ENCODE measurements at places on chromosomes 2 and 18. TPM values are rescaled to one million over a fixed set of nuclear protein-coding genes. Genes with fewer than 3 reads are reported as not detected.
A peak's percentile ranks its signal among the peaks of the same experiment; 100 is the strongest.

DNA sequence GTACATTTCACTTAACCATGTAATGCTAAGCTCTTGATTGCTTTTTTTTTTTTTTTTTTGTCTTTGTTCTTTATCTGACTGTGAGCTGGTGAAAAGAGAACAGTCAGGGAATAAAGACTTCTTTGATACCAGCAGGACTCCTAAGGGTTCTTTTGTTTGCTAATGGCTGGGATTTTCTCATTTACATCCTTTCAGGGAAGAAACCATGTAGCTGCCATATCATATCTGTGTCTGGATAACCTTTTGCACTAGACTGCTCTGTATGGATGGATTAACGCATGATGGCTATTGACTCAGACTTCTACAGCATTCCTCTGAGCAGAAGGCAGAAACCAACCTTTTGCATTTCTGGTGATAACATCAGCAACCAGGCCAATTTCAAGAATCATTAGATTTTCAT, 504.0 kb downstream of the LRRTM4 start:
- H3K36me3 ChIP-seq: no peaks in the 10 kb centered on the region
- no peaks in the 10 kb centered on the region for H3K4me1 ChIP-seq
- DNase-seq: no peak
- H3K27me3 ChIP-seq: no peaks in the 10 kb centered on the region
- H3K4me3 ChIP-seq: no peak overlapping the region

DNA sequence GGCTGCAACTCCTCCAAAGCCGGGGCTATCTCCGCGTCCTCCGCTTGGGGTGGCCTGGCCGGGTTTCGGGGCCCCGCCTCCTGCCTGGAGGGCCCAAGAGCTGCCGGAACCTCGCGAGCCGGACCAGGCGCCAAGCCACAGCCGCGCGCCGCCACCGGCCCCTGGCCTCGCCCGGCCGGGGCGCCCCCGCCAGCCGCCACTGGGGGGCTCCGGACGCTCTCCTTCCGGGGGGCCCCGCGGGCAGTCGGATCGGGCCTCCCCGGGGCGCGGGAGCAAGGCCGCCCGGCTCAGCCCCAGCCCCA, 17.4 kb upstream of the HAAO start:
- no peaks in the 10 kb centered on the region for H3K36me3 ChIP-seq
- peak overlapping the region; percentile 96 for H3K27ac ChIP-seq
- DNase-seq: peak; percentile 73

DNA sequence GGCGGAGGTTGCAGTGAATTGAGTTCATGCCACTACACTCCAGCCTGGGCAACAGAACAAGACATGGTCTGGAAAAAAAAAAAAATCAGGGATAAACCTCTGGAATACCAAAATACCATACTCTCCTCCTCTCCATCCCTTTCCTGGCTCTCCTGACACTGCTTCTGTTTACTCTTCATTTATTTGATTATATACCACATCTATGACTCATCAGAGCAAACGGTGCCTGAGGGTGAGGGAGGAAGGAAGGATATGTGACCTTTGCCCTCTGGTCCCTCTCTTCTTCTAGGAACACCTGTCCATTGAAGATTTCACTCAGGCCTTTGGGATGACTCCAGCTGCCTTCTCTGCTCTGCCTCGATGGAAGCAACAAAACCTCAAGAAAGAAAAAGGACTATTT, 30.0 kb downstream of the VIL1 start:
- no peak for DNase-seq
- H3K36me3 ChIP-seq: peaks cover 5% of the 10 kb centered on the region
- H3K4me3 ChIP-seq: no peak overlapping the region
- H3K4me1 ChIP-seq: no peaks in the 10 kb centered on the region
- no peaks in the 10 kb centered on the region for H3K27me3 ChIP-seq

DNA sequence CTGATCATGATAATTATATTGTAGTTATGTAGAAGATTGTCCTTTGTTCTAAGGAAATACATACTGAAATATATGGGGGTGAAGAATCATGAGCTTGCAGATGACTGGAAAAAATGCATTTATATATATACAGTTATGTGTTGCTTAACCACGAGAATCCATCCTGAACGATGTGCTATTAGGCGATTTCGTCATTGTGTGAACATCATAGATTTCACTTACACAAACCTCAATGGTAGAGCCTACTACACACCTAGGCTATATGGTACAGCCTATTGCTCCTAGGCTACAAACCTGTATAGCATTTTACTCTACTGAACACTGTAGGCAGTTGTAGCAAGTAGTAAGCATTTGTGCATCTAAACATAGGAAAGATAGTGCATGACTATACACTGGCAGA, 2.6 kb upstream of the ACAA2 start:
- H3K27ac ChIP-seq: no peak overlapping the region
- H3K4me1 ChIP-seq: peaks cover 20% of the 10 kb centered on the region
- H3K4me3 ChIP-seq: no peak overlapping the region
- H3K36me3 ChIP-seq: no peaks in the 10 kb centered on the region
- DNase-seq: no peak

DNA sequence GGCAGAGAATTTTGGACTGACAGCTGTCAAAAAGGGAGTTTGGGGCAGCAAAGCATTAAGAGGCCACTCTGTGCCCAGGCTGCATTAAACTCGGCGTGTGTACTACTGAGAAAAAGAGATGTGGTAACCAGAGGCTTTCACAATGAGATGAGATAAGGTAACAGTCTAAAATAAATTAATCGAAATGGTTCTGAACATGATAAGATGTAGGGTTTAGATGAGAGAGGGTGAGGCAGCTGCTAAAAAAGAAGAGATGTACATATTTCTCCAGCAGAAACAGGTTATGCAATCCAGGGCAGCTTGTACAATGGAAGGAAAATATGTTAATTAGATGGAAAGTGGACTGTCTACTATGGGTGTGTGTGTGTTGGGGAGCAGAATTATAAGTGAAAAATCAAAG, 39.2 kb upstream of the ACTR3 start:
- no peaks in the 10 kb centered on the region for H3K27me3 ChIP-seq
- DNase-seq: no peak
- no peak overlapping the region for H3K4me3 ChIP-seq
- no peaks in the 10 kb centered on the region for H3K4me1 ChIP-seq

DNA sequence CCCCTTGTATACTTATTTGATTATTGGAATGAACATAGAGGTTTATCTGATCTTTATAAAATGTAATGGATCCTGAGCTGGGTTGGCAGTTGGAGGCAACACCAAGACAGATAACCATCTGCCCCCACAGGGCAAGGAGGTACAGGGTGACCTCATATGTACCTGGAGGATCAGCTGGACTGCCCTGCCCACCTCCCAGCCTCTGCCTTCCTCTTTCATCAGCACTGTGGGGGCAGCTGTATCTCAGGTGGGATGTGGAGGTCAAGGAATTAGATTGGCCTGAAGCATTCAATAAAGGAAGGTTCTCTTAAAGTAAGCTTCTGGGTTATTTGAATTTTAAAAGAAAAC, 92.6 kb downstream of the LYPD6 start:
- DNase-seq: no peak
- no peak overlapping the region for H3K27ac ChIP-seq
- H3K36me3 ChIP-seq: no peaks in the 10 kb centered on the region
- no peak overlapping the region for H3K4me3 ChIP-seq
- no peaks in the 10 kb centered on the region for H3K4me1 ChIP-seq

FN1 gene
- total RNA-seq: 77.4 TPM

Measured in gastrocnemius medialis (tissue), 4 donors.